ENCODE measurements at places on chromosomes 13 and 19. TPM values are rescaled to one million over a fixed set of nuclear protein-coding genes. Genes with fewer than 3 reads are reported as not detected.

SPACA6 gene
- 2.7 TPM for total RNA-seq

FLT3LG gene
- 33.5 TPM for total RNA-seq

DNA sequence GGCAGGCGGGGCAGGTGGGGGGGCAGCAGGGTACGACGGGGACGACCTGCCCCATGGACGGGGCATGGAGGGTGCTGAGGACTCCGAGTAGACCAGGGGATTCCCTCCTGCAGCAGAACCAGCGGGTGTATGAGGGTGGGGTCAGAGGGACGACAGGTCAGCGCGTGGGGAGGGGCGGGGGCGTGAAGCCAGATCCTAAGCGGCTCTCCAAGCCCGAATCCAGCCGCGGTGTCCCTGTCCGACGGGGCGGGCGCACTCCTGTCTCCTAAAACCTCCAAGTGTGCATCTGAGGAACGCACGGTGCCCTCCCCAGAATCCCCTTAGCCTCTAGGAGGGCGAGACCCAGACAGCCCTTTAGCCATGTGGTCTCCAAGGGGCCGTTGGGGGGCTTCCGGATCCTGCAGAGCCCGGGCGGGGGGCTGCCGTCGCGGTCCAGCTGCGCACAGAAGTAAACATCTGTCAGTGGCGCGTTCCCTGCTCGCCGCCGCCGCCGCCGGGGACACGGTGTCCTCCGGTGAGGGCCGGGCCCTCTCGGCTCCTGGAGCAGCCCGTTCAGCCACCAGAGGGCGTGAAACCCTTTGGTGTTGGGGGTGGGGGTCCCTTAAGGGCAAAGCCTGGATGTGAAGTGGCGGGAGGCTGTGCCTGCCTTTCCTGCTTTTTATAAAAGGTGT is 730 bp downstream of the NRTN start:
- H3K27me3 ChIP-seq = peaks cover 14% of the 10 kb centered on the region
- H3K36me3 ChIP-seq = no peaks in the 10 kb centered on the region
- peaks cover 14% of the 10 kb centered on the region for H3K4me1 ChIP-seq
- no peak for DNase-seq
- no peak overlapping the region for H3K4me3 ChIP-seq
- H3K27ac ChIP-seq = no peak overlapping the region

LILRB2 gene
- not detected for total RNA-seq

C19orf33 gene
- total RNA-seq = not detected

DNA sequence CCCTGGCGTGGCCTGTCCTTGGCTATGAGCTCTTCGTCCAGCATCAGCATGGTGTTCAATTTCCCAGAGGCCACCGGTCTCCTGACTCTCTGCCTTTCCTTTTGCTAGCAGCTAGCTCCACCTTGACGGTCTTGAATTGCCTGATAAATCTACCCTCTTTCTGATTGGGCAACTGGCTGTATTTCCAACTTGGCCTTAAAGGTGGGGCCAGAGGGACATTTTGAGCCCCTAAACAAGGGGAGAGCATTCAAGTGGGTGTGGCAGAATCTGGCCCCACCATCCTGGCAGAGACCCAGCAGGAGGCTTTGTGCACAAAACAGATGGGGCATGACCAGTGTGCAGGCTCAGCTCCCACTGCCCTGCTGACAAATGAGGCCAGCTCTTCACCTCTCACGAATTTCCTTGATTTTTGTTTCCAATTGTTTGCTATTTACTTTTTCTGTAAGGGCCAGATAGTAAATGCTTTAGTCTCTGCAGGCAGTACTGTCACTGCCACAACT is 148.9 kb upstream of the VSTM2B start:
- H3K36me3 ChIP-seq = no peaks in the 10 kb centered on the region
- H3K4me3 ChIP-seq = no peak overlapping the region
- H3K27me3 ChIP-seq = peaks cover 34% of the 10 kb centered on the region

DNA sequence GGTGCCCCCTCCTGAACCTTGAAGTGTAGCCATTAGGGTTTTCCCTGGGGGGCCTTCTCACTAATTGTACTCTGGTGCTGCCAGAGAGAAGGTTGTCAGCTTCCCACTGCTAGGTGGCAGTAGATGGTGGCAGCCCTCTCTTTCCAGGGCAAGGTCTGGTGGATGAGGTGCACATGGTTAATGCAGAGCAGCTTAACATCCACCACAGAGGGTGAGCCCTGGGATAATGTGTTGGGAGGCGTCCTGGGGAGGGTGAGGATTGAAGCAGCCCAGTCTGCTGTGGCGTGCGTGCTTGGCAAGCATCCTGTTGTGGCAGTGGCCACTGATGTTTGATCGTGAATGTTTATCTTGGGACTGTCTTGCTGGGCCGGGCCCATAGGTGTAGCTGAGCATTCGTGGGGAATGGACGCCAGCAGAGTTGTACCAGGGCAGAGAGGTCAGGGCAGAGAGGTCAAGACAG is 5.8 kb downstream of the EGLN2 start:
- H3K27me3 ChIP-seq = no peaks in the 10 kb centered on the region
- no peak for DNase-seq
- peaks cover 78% of the 10 kb centered on the region for H3K4me1 ChIP-seq
- H3K36me3 ChIP-seq = peaks cover 14% of the 10 kb centered on the region

KCNN1 gene
- total RNA-seq = 1.3 TPM

CYP2B6 gene
- not detected for total RNA-seq

RGL3 gene
- total RNA-seq = not detected

GRCh38 chr19:2033825-2034159 is 17.3 kb downstream of the MKNK2 start:
- no peak overlapping the region for H3K27ac ChIP-seq
- H3K36me3 ChIP-seq = no peaks in the 10 kb centered on the region
- no peaks in the 10 kb centered on the region for H3K27me3 ChIP-seq
- no peak for DNase-seq
- no peak overlapping the region for H3K4me3 ChIP-seq
- peaks cover 15% of the 10 kb centered on the region for H3K4me1 ChIP-seq

DNA sequence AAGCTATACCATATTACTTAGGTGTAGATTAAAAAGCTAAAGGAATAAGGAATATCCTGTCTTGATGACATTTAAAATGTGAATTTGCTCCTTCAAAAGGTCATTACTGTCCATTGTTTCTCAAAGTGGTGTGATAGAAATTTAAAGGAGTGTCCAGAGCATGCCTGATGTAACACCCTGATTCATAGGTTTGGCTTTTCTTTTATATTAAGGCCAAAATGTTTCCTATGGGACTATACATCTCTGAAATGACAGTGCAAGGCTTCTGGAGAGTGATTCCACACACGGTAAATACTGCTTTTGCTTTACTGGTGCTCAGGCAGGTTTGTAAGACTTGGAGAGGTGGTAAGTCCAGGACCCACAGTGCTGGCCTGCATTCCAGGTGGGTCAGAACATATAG is 289.9 kb downstream of the RFC3 start:
- no peaks in the 10 kb centered on the region for H3K36me3 ChIP-seq
- H3K4me3 ChIP-seq = no peak overlapping the region
- H3K27me3 ChIP-seq = no peaks in the 10 kb centered on the region
- H3K4me1 ChIP-seq = no peaks in the 10 kb centered on the region
- DNase-seq = no peak
- no peak overlapping the region for H3K27ac ChIP-seq

DNA sequence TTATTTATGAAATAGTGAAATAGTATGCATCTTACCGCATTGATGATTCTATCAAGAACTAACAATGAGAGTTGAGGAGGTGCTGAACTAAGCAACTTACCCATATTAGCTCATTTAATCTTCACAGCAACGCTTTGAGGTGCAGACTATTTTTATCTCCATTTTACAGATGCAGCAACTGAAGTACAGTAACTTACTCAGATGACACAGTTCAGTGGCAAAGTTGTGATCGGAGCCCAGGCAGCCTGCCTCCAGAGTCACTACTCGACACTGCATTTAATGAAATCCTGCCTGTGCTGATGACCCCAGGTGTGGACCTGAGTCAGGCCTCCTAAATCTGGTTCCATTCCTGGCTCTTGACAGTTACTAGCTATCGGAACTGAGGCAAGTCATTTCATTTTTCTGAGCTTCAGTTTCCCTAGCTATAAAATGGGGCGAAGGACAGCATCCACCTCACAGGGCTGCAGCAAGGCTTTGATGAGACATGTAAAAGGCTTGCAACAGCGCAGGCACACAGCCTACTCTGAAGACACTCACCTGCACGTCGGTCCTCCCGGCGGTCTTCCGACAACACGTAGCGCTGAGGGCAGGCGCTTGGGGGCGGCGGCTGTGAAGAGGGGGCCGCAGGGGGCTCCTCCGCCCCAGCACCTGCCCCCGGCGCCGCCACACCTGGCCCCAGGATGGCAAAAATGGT is 1.5 kb downstream of the MYPOP start:
- peaks cover 21% of the 10 kb centered on the region for H3K4me1 ChIP-seq
- H3K27ac ChIP-seq = no peak overlapping the region
- peak overlapping the region; percentile 34 for H3K4me3 ChIP-seq
- H3K27me3 ChIP-seq = no peaks in the 10 kb centered on the region
- peaks cover 10% of the 10 kb centered on the region for H3K36me3 ChIP-seq
- DNase-seq = no peak

NDFIP2 gene
- total RNA-seq = 54.1 TPM

DNA sequence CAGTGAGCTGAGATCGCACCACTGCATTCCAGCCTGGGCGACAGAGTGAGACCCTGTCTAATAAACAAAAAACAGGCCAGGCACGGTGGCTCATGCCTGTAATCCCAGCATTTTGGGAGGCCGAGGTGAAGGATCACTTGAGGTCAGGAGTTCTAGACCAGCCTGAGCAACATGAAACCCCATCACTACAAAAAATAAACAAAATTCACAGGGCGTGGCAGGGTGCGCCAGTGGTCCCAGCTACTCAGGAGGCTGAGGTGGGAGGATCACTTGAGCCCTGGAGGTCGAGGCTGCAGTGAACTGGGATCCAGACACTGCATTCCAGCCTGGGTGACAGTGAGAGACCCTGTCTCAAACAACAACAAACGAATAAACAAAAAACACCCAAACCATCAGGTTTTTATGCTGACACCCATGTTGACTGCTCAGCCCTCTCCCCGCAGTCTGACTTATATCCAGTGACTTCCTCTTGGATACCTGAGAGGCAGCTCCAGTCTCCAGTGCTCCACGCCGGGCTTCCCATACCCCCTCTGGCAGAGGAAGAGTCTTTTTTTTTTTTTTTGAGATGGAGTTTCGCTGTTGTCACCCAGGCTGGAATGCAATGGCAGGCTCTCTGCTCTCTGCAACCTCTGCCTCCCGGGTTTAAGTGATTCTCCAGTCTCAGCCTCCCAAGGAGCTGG is 17.7 kb downstream of the WTIP start:
- H3K4me1 ChIP-seq = no peaks in the 10 kb centered on the region
- H3K27ac ChIP-seq = no peak overlapping the region
- DNase-seq = no peak
- no peaks in the 10 kb centered on the region for H3K36me3 ChIP-seq
- H3K4me3 ChIP-seq = no peak overlapping the region
- H3K27me3 ChIP-seq = peaks cover 2% of the 10 kb centered on the region

NTF4 gene
- total RNA-seq = not detected

DNA sequence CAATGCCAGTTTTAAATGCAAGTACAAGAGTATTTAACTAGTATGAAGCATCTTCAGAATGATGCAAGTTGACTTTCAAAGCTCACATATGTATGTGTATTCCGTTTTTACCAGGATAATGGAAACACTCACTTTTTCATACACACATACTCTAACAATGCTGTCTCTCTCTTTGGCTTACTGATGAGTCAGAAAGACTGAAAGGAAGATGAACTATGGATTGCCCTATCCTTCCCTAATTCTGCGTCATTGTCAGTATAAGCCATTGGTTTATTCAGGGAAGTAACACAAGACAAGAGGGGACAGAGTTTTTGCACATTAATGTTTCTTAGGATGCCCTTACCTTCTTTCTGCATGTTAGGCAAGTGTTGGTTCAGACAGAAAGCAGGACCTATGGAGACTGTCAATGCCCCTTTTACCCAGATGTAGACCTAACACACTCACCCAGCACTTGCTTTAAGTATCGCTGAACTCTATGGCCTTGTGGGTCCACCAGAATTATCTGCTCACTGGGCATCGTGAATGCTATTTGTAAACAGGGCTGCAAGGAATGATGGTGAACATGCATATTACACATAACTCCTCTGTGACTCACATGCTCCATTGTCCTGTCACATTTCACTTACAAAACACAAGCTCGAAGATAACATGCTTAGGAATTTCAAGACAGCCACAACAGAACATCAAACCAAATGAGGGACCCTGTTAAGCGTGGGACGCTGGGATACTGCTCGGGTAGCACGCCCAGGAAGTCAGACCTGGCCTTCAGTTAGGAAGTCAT is 10.0 kb upstream of the OXGR1 start:
- no peaks in the 10 kb centered on the region for H3K36me3 ChIP-seq
- no peak overlapping the region for H3K4me3 ChIP-seq
- DNase-seq = no peak
- no peaks in the 10 kb centered on the region for H3K4me1 ChIP-seq
- peaks cover 28% of the 10 kb centered on the region for H3K27me3 ChIP-seq

TPTE2 gene
- total RNA-seq = 0.19 TPM

ZNF625 gene
- 5.1 TPM for total RNA-seq

- H3K36me3 ChIP-seq = peaks cover 4% of the 10 kb centered on the region
- H3K4me3 ChIP-seq = peak overlapping the region; percentile 89
- H3K4me1 ChIP-seq = peaks cover 43% of the 10 kb centered on the region
- H3K27ac ChIP-seq = peak overlapping the region; percentile 79
- peak; percentile 90 for DNase-seq
- H3K27me3 ChIP-seq = peaks cover 4% of the 10 kb centered on the region
Measured at GRCh38 chr13:46751811-46752635, 44.9 kb downstream of the ESD start.

DNA sequence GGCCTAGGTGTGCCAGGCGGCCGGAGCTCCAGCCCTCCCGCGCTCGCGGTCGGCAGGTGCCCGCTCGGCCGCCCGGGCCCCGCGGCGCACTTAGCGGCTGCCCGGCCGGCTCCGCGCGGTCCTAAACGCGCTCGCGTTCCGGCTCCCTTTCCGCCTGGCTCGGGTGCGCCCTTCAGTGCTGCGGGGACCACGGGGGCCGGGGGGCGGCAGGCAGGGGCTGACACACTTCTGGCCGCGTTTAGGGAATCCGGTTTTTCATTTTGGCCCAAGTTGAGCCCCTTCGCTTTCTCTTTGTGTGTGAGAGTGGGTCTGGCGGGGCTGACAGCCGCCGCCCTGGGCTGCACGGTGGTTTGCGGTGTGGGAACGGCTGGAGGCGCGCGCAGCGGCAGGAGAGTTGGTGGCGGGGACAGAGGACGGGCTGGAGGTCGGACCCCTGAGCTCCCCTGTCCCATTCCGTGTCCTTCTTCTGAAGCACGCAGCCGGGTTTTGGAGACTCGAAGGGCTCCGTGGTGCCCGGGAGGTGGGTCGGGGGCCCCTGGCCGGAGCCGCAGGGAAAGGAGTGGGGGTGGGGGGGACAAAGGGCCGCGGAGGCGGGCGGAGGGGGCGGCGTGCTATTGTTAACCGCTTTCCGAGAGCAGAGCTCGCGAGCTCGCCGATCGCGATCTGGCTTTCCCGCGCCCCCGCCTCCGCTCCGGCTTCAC is 3.1 kb downstream of the FGF9 start:
- H3K4me1 ChIP-seq = peaks cover 26% of the 10 kb centered on the region
- H3K36me3 ChIP-seq = no peaks in the 10 kb centered on the region
- no peak for DNase-seq

- H3K27ac ChIP-seq = no peak overlapping the region
- peaks cover 11% of the 10 kb centered on the region for H3K4me1 ChIP-seq
- H3K36me3 ChIP-seq = no peaks in the 10 kb centered on the region
- H3K27me3 ChIP-seq = no peaks in the 10 kb centered on the region
- H3K4me3 ChIP-seq = no peak overlapping the region
- DNase-seq = peak; percentile 76
Measured at GRCh38 chr19:737591-738093, 13.3 kb upstream of the MISP start.

CEACAM16 gene
- not detected for total RNA-seq

GRCh38 chr13:103935117-103935516 is 868.9 kb upstream of the SLC10A2 start:
- H3K36me3 ChIP-seq = no peaks in the 10 kb centered on the region
- no peaks in the 10 kb centered on the region for H3K27me3 ChIP-seq
- H3K4me3 ChIP-seq = no peak overlapping the region
- no peaks in the 10 kb centered on the region for H3K4me1 ChIP-seq
